ENCODE measurements at places on chromosomes 1 and 21. TPM values are rescaled to one million over a fixed set of nuclear protein-coding genes. Genes with fewer than 3 reads are reported as not detected.

DNA sequence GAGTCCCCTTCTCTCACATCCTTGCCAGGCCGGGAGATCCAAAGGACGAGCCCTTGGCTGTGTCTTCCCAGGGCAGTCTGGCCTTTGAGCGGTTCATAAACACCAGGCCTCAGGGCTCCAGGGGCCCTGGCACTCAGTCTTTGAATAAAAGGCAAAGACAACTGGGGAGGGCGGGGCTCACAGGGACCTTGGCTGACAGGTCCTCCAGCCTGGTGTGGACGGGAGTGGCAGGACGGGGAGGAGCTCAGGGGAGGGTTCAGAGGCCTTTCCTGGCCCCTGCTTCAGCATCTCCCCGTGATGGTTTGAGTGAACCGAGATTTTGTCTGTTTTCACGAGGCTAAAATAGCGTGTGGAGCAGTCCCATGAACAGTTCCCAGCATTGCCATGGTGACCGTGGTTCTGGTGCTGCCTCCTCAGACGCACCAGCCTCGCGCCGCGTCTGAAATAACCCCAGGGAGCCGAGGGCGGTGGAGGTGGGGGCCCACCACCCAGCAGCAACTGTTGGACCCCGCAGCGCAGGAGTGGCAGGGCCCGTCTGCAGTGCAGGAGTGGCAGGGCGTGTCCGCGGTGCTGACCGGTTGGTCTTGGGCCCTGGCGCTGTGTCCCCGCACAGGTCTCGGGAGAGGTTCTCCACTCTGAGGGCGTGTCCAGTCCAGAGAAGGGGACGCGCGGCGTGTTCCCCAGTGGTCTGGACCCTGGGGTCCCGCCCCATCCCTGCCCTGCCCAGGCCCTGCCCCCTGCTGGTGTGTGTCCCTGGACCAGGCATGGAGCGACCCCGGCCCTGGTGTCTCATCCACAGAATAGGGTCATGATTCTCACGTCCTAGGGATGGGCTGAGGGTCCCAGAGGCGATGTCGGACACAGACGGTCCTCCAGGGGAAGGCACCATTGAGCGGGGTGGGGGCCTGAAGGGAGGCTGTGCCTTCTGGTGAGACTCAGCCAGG is 7.1 kb upstream of the PRKCZ start:
- no peak for ATAC-seq

DNA sequence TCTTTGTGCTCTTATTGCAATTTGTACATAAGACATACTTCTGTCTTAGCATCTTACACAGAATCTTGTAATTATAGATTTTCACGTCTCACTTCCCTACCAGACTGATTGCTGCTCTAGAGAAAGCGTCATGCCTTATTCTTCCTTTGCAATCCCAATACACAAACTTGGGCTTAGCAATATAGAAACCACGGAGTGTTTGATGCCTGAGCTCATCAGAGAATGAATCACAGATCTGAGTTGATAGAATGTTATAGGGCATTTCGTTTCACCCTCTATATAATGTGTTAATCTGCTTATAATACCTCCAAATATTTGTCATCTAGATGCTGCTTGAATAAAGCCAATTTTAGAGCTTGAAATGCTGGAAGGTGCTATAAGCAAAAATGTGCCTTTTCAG is 6.6 kb downstream of the FMO1 start:
- no peak for ATAC-seq

DNA sequence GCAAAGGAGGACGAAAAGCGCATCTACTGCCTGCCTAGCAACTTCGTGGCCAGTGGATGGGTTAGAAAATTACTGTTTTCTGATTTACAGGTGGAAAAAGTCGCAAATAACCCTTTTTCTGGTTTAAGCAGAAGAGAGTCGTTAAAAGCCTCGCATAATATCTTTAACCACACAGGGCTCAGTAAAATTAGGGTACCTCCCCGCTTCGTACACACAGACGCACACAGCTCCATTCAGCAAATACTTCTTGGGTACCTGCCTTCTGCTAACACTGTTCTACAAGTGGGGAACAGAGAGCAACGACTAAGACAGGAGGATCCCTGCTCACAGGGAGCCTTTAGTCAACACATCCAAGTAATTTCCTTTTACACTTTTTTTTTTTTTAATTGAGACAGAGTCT is 704 bp downstream of the ALG6 start:
- no peak for ATAC-seq

DNA sequence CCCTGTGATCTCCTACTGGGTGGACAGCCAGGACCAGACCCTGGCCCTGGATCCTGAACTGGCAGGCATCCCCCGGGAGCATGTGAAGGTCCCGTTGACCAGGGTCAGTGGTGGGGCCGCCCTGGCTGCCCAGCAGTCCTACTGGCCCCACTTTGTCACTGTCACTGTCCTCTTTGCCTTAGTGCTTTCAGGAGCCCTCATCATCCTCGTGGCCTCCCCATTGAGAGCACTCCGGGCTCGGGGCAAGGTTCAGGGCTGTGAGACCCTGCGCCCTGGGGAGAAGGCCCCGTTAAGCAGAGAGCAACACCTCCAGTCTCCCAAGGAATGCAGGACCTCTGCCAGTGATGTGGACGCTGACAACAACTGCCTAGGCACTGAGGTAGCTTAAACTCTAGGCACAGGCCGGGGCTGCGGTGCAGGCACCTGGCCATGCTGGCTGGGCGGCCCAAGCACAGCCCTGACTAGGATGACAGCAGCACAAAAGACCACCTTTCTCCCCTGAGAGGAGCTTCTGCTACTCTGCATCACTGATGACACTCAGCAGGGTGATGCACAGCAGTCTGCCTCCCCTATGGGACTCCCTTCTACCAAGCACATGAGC is 17.2 kb upstream of the SLC25A44 start:
- ATAC-seq, result no peak

FAM163A gene
- total RNA-seq, result 0.20 TPM

DNA sequence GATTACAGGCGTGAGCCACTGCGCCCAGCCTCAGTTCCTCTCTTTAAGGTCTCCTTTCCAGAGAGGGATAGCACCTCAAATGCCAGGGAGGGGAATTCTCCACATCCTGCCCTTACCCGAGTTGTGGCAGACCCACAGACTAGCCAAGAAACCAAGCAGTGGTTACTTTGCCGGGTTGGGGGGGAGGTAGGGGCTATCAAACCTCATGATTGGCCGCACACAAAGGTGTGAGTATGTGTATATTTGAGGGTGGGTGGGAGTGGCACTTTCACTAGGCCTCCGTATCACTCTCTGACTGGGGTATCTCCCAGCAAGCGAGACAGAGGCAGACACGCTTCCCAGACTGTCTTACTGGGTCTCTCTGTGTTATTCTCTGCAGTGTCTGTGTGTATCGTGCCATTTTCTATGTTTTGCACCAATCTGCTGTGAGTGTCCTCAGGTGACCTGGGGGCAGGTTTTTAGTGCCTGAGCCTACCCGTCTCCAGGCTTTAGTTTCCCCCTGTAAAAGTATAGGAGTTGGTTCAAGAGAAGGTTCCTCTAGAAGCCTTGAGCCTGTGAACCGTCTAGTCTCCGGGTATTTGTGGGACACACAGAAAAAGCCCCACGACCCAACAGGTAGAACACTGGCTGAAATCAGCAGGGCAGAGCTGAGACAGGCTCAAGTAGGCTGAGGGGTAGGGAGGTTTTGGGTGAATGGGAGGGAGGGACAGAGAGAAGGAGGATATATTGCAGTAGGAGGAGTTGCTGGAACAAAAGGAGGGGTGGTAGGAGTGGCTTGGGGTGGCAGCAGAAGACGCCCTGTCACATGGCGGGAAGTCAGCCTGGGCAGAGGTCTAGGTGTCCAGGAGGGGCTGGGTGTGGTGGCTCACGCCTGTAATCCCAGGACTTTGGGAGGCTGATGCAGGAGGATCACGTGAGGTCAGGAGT is 10.3 kb downstream of the LMNA start:
- no peak for ATAC-seq

DNA sequence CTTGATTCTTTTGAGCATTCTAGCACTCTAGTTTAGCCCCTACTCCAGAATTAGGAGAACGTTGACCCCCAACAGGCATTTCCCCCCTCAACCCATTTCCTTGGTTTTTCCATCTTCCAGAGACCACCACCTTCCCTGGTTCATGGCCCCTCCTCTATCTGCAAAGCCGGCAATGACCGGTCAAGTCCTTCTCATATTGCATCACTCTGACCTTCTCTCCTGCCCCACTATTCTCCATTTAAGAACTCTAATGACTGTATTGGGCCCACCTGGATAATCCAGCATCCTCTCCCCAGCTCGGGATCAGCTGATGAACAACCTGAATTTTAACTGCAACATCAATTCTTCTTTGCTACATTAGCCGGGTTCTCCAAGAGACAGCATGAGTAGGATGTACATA is 437.4 kb downstream of the NPHP4 start:
- ATAC-seq, result no peak

DNA sequence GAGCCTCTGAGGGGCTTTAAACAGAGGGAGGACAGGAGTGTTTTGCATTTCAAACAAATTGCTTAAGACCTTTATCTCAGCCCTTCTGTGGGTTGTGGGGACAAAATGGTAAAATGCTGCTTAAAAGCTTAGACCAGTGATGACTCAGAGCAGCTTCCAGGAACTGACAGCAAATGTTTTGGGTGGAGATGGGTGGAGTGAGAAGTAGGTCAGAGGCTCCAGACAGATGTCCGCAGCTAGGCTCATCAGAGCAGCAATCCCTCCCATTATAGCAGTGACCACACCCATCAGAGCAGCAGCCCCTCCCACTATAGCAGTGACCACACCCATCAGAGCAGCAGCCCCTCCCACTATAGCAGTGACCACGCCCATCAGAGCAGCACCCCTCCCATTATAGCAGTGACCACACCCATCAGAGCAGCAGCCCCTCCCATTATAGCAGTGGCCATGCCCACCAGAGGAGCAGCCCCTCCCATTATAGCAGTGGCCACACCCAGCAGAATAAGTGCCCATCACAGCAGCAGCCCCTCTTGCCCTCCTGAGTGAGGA is 532.2 kb downstream of the MATN1 start:
- ATAC-seq, result peak; percentile 78

- peak; percentile 70 for ATAC-seq
Observed at GRCh38 chr1:40032240-40032891, 8.2 kb upstream of the CAP1 start.

IPO9 gene
- total RNA-seq, result 36.4 TPM

GRCh38 chr21:43634618-43635017 is 24.7 kb downstream of the HSF2BP start:
- peak; percentile 43 for ATAC-seq

OR2T11 gene
- 0.21 TPM for total RNA-seq

DNA sequence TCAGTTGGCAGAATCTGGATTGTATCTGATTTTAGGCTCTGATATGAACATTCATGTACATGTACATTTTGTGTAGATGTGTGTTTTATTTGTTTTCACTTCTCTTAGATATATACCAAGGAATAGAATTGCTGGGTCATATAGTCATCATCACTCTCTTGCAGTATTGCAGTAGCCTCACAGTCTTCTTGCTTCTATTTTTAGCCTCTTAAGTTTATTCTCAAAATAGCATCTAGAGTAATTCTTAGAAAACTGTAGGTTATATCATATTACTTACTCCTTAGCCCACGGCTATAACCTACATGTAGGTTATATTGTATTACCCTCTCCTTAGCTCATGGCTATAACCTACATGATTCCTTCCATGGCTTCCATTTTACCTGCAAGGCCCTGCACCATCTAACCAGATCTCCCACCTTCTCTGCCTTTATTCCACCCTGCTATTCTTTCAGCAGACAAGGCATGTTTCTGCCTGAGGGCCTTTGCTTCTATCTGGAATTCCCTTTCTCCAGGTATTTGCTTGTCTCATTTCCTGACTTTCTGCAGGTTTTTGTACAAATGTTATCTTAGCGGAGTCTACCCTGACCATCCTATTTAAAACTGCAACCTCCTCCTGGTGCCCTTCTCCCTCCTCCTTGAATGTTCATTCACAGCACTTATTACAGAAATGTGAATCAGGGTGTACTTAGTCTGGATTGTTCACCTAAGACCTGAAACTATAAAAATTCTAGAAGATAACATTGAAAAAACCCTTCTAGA is 109.0 kb upstream of the ETV3 start:
- no peak for ATAC-seq

DNA sequence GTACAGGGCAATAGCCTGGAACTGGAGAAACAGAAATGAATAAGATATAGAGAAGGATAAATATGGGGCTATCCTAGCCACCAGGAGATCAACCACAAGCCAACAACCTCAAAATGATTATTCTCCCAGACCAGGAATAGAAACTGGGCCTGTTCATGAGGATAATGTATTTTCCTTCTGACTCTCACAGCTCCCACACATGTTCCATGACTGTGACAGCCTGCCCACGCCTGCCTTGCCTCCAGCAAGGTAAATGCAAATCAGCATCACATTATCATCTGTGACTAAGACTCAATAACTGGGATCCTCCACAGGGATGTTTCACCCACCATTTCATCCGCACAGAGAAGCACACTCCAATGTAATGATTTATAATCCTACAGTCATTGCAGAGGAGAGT is 3.3 kb downstream of the ENSA start:
- ATAC-seq, result no peak

PADI4 gene
- not detected for total RNA-seq

CXADR gene
- 31.7 TPM for total RNA-seq

DNA sequence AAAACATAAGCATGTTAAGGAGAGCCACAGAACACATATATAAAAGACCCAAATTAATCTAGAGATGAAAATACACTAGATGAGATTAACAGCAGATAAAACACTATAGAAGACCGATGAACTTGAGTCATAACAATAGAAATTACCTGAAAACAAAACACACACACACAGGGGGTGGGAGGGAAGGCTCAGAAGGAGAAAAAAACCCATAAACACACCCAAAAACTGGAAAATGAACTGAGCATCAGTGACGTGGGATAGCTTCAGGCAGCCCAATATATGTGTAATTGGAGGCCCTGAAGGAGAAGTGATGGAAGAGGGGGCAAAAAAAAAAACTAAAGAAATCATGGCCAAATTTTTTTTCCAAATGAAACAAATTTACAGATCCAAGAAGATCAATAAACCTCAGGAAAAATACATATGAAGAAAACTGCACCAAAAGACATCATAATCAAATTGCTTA is 11.4 kb downstream of the ALDH9A1 start:
- ATAC-seq, result no peak

Data from motor neuron (in vitro differentiated cells).